ENCODE measurements at places on chromosomes 7 and 10. TPM values are rescaled to one million over a fixed set of nuclear protein-coding genes. Genes with fewer than 3 reads are reported as not detected.

Gene PDIA4
- 59.4 TPM for total RNA-seq

Gene MMRN2
- 0.27 TPM for total RNA-seq

Gene ZNF438
- total RNA-seq, result 3.9 TPM

Gene MNX1
- total RNA-seq, result not detected

Gene SPDYE9
- total RNA-seq, result not detected

Gene GALNT17
- not detected for total RNA-seq

DNA sequence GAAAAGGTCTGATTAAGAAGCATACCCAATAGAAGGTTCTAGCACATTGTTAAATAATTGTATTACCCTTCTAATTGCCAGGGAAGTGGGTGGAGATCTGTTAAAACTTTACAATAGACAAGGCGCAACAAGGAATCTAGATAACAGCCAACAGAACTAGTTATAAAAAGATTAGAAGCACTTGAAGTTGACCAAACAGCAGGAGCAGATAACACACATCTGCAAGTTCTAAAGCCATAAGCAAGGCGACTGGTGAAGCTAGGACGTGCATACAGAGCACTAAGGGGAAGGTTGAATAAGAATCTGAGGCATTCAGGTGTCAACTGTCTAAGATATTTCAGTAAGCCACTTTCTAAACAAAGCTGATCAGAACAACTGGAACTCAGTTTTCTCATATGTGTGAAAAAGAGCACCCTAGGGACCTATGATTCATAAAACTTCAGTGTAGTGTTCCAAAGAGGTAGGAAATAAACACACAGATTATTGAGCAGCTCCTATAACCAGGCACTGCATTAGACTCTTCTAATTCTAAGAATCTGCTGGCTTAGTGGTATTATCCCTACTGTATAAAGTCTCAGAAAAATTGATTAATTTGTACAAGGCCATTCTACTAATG lies 111.2 kb downstream of the SAMD9 start:
- no peak for DNase-seq

GRCh38 chr7:28700790-28701203 lies 257.3 kb downstream of the TRIL start:
- DNase-seq, result no peak

DNA sequence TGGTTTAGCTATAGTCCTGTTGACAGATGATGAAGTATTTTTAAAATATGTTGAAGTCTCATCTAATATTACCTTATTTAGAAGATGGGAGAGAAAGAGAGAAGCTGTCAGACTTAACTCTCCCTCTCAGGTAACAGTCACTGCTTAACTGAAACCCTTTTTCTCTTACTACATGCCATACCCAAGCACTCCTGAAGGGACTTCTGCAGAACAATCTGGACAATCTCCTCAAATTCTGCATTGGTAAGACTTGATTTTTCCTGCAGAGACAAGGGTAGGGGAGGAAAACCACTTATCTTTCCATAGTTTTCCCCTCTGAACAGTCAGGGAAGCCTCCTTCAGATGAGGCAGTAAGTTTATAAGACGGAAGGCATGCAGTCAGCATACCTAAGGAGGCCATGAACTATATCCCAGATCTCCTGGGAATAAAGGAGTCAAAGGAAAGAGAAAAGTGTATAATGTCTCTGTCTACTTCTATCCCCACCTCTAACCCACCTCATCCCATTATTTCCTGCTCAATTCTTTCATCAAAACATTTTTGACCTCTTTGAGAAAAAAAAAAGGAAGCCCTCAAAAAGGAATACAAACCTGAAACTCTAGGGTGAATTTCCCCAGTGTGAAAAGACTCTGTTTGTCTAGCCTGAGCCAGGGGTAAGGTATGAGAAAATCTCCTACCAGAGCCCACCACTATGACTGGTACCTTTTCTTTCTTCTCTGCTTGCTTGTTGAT lies 9.4 kb downstream of the ZCWPW1 start:
- no peak for DNase-seq

DNA sequence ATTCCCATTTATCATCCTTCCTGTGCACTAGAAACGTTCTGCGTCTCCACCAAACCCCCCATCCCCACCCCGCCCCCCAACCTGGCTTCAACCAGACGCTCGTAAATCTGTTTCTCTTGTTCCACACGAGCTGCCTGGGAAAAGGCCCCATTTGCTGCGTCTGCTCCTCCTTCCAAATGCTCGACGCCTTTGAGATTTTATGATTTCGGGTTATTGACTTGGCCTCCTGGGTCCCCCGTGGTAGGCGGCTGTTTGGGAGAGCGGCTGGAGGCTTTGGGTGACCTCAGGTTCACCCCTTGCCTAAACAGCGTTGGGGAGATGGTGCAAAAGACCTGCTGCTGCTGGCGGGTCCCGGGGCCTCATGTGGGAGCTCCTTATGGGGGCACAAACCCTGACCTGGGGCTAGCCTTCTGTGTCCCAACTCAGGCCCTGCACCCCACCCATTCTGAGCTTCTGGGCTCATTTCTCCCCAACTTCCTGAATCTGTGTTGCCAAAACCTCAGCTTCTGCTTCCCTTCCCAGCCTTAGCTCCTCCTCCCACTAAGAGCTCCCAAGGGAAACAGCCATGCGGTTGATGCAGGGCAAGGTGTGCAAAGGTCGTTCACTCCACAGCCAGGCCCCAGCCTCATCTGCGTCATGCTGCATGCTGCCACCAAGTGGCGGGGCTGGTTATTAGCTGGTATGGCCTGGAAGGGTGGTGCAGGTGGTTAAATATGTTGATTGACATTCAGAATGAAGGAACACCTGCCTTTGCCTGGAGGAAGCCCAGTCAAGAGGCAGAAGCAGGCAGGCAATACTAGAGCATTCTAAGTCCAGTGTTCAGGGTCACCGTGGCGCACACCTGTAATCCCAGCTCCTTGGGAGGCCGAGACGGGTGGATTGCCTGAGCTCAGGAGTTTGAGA lies 49.1 kb upstream of the ELN start:
- no peak for DNase-seq

- no peak for DNase-seq
Measured at GRCh38 chr7:107049971-107050532, 5.5 kb downstream of the PRKAR2B start.

GRCh38 chr7:26216049-26216448 lies 14.5 kb downstream of the CBX3 start:
- no peak for DNase-seq

DNA sequence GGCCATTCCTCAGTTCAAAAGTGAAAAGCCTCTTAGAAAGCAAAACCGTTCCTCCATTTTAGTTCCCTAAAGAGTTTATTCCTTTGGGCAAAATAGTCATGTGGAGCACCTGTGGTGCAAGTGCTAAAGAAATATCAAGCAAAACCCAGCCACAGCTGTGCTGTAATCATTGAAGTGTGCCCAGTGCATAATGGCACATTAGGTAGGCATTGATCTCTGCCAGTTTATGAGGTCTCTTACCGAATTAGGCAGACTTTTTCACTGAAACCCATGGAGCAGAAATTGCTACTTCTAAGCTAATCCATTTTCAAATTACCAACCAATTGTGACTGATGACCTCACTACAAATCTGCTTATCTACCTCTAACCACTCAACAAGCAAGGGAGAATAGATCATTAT lies 97.2 kb upstream of the SEMA3A start:
- DNase-seq, result no peak

- no peak for DNase-seq
Measured at GRCh38 chr7:29216128-29216527, 21.6 kb downstream of the CHN2 start.

GRCh38 chr7:151897161-151897731 lies 20.3 kb upstream of the PRKAG2 start:
- no peak for DNase-seq

DNA sequence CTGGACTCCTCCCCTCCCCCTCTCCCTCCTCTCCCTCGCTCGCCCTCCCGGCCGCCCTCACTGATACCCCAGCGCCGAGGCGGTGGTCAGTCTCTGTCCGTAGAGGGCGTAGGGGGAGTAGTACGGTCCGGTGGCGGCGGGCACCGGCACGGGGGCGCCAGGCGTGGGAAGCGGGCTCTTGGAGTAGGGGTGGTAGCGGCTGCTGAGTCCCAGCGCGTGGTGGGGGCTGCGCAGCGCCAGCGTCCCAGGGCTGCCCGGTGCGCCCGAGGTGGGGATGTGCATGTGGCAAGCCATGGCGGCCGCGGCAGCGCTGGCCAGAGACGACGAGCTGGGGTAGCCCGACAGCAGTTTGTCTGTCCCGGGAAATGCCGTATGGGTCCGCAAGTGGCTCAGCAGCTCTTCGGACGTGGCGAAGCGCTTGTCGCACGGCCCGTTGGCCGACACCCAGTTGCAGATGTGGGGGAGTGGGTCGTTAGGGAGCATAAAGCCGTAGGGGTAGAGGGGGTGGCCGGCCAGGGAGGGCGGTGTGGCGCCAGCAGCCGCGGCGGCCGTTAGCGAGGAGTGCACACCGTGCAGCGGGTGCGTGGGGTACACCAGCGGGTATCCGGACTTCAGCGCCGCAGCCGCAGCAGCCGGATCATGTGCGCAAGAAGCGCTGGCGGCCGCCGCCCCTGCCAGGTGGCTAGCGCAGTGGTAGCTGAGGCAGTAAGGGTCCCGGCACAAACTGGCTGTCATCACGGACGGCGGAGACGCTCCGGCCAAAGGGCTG lies 2.7 kb downstream of the ZNF503 start:
- DNase-seq, result no peak

DNA sequence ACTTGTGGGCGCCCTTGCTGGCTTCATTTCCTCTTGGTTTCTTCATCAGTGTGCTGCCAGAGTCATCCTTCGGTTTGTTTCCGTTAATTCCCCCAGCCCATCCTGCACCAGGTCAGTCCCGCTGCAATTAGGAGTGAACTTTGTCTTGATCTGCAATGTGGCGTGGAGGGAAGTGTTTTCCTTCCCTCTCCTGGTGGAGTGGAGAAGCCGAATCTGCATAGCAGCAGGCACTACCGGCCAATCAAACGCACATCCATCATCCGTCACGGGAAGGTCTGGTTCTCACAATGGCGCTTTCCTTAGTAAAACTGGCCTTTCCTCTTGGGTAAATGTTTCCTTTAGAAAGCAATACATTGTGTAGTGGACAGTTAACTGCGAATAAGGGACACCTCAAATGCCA lies 337.5 kb downstream of the CXCL12 start:
- DNase-seq, result no peak

DNA sequence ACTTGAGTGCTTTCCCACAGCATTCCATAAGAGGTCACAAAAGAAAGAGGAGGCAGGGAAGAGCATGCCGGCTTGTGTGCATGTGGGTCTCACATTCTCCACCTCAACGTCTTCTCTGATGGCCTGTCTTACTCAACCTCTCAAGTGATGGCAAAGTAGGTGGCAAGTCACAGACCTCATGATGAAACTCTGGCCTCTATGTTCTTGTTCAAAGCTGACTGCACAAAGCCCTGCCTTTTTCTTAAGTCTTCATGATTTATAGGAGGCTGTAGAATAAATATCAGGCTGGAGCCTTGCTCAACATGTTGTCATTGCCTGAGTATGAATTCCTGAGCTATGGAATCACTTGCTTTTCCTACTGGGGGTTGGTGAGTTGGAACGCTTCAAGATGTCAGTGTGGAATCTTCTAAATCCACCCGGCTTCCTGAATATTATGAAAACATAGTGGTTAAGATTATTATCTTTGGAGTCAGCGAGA lies 213.6 kb upstream of the INHBA start:
- DNase-seq, result no peak

- DNase-seq, result no peak
Measured at GRCh38 chr7:7769710-7770627, 51.6 kb upstream of the RPA3 start.

GRCh38 chr10:94038024-94038423 lies 44.3 kb downstream of the PLCE1 start:
- no peak for DNase-seq

DNA sequence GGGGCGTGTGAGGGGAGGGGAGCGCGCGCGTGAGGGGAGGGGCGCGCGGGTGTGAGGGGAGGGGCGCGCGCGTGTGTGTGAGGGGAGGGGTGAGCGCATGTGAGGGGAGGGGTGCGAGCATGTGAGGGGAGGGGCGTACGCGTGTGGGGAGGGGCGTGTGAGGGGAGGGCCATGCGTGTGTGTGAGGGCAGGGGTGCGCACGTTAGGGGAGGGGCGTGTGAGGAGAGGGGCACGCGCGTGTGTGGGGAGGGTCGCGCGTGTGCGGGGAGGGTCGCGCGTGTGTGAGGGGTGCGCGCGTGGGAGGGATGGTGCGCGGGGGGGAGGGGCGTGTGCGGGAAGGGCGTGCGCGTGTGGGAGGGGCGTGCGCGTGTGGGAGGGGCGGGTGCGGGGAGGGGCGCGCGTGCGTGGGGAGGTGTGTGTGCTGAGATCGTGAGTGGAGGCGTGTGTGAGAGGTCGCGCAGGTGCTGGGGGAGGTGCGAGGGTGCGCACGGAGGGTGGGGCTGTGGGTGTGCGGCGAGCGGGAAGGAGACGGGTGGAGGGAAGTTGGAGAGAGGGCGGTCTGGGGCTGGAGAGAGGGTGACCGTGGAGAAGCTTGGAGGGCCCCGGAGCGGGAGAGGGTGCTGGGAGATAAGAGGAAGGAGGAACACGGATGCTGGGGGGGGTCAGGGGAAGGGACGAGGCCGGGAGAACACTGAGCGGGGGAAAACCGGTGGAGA lies 19.7 kb downstream of the MXI1 start:
- DNase-seq, result peak; percentile 69

DNA sequence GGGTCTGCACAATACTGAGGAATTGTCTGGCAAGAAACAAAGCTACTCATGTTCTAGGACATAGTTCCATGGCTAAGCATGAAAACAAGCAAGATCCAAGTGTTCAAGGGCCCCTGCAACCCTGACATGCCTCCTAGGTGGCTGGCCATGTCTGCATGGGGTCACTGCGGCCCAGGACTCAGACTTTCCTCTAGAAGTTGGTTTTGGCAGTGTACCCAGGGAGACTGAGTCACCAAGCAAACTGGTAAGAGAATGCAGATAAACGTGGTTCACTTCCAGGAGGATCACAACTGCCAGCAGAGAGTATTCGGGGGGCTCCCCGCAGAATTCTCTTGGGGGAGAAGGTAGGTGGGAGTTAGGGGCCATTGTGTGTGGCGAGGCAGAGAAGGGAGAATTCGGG lies 7.4 kb upstream of the PFKFB3 start:
- DNase-seq, result no peak

DNA sequence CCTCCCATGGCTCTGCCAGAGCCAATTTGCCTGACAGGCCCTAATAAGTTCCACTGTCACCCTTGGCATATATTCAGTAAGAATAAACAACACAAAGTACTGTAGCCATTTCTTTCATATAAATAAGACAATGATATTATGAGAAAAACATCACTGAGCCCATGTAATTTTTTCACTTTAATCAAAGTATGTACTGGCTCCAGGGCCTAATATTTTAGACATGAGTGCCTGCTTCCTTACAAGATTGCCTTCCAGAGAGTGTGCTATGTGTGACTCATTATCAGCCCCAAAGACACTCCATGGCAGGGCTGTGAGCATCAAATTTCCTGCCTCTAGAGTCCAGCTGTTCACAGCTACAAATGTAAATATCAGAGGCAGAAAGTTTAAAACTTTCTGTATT lies 297.6 kb downstream of the LHFPL3 start:
- DNase-seq, result no peak

GRCh38 chr7:133985300-133985699 lies 141.8 kb upstream of the LRGUK start:
- no peak for DNase-seq

DNA sequence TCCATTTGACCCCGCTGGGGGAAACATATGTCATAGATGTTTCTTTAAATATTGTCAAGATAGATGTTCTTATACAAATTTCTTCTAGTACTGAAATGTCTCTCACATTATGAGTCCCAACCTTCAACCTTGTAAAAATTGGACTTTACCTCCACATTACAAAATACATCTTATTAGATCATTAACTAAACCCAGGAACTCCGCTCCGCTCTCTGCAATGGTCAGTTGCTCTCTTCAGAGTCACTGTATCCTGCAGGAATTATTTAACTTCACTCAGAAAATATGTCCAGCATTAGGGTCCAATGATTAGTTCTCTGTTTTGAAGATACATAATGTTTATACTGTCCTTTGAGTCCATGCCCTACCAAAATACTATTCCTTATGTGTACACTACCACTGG lies 8.5 kb upstream of the AKR1D1 start:
- DNase-seq, result no peak

Data from activated B cell treated with CpG ODN at 0.5 μM for 24 hours (primary cell).